Smooth muscle cell of trachea (primary cell): ENCODE measurements at places on chromosomes 3 and 15. TPM values are rescaled to one million over a fixed set of nuclear protein-coding genes. Genes with fewer than 3 reads are reported as not detected.

SLC15A2 gene
- under 0.01 and 0.50 TPM in 2 replicates for total RNA-seq

NSUN3 gene
- total RNA-seq: 11.4 and 15.7 TPM in 2 replicates

ACKR2 gene
- total RNA-seq: 0.15 and 0.17 TPM in 2 replicates

SERPINI1 gene
- 4.5 TPM in 2 replicates for total RNA-seq

KIF23 gene
- 5.1 and 46.4 TPM in 2 replicates for total RNA-seq

RASL12 gene
- 86.5 and 108 TPM in 2 replicates for total RNA-seq

ZBBX gene
- not detected in 2 replicates for total RNA-seq

TMEM62 gene
- 13.1 and 20.9 TPM in 2 replicates for total RNA-seq

UBA3 gene
- total RNA-seq: 74.9 and 107 TPM in 2 replicates

RHOV gene
- total RNA-seq: not detected in 2 replicates

GOLGA8N gene
- 5.2 and 13.7 TPM in 2 replicates for total RNA-seq

ITIH4 gene
- total RNA-seq: 0.44 and 3.3 TPM in 2 replicates

IL5RA gene
- total RNA-seq: not detected in 2 replicates

LMAN1L gene
- 0.15 TPM in 1 of 2 replicates, not detected in the other for total RNA-seq

FBXL2 gene
- 20.2 and 25.2 TPM in 2 replicates for total RNA-seq

BUB1B gene
- 1.8 and 33.3 TPM in 2 replicates for total RNA-seq

MYL3 gene
- not detected in 2 replicates for total RNA-seq

NMB gene
- total RNA-seq: 3.6 and 6.8 TPM in 2 replicates

GRM2 gene
- 0.15 and 0.17 TPM in 2 replicates for total RNA-seq

IL17RD gene
- 8.9 TPM in 2 replicates for total RNA-seq
